ENCODE measurements at places on chromosomes 7 and 10.

GRCh38 chr10:37777056-37777455 lies 80.4 kb downstream of the ZNF248 start:
- DNase-seq: no peak

DNA sequence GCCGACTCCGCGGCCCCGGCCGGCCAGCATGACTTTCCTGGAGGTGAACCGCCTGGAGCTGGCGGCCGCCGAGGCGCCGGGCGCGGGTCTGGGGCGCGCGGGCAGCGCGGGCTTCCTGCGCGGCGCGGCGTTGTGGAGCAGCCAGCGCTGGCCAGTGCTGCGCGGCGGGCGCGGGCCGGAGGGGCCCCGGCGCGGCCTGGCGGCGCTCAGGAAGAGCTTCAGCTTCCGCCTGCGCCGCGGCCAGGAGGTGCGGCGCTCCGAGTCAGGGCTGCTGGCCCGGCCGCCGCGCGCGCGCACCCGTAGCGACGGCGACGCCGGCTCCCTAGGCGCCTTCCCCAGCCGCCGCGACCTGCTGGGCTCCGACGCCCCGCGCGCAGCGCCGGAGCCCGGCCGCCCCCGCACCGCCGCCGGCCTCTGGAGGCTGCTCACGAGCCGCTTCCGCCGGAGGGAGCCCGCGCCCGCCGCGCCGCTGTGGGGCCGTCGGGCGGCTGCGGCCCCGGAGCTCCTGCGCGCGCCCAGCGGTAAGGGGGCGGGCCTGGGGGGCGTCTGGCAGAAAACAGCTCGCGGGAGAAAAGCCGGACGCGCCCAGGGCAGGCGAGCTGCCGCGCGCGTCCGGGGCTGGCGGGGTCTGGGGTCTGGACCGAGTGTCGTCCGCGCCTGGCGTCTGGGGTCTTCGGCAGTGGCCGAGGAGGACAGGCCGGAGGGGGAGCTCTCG lies 29.0 kb downstream of the AGAP3 start:
- no peak for DNase-seq

- DNase-seq: no peak
These were observed 31.8 kb upstream of the RET start for GRCh38 chr10:43044961-43045621.

DNA sequence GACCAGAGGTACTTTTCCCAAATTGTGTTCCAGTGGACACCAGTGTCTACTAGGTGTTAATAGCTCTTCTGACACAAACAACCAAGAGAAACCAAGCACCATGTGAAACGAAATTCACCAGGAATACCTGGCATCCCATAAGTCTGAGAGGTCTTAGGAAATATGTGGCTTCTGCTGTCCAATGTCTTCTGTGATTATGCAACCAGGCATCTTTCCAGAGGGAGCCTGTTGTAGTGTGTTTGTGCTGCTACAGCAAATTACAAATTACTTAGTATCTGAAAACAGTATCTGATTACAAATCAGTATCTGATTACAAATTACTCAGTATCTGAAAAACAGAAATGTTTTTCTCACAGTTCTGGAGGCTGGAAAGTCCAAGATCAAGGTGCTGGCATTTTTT lies 133.6 kb upstream of the NPVF start:
- no peak for DNase-seq

DNA sequence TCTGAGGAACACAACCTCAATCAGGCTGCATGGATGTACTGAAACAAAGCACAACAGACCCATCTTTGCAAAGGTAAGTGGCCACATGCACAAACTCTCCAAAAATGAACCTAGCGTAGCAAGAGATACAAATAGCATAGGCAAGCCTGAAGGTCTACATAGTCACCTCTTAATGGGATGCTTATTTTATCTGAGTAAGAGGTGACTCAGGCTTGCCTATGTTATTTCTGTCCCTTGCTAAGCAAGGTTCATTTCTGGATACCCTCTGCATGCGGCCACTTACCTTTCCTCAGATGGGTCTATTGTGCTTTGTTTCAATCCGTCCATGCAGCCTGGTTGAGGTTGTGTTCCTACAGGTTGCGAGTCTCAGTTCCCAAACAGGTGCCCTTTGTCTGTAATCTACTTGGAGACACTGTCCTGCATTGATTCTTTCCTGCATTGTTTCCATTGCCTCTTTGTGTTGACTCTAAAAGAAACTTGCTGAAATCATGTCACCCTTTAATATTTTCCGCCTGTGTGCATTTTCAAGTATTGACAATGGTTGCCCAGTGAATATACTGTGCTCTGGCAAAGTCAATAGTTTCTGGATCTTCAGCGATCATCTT lies 291.8 kb upstream of the LYZL1 start:
- DNase-seq: no peak

DNA sequence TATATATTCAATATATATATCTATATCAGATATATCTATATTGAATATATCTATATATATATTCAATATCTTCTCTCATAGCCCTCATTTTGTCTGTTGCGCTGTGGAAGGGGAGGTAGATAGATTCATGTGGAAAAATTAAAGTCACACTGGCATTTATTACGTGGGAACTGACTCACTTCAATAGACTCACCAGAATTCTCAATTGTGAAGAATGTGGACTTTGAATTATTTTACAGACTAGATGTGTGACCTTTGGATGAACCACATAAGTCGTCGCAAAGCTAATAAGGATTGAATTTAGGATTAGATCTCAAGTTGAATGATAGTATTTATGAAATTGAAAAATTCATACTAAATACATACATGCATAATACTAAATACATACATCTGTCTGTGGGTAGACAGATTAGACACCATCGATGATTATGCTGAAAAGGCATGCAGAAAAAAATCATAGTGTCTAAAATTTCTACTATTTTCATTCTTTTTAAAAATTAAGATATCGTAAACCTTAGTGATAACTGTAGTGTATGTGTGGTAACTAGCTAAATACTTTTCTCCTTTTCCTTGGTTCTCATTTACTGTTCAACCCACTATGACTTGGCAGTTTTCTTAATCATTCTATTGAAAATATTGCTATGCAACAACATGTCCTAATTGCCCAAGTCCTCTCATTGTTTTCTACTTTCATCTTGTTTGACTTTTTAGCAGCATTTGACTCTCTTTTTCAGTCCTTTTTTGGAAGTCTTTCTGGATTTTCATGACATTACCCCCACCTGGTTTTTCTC lies 61.8 kb upstream of the A1CF start:
- no peak for DNase-seq

GRCh38 chr7:80082213-80082612 lies 52.4 kb upstream of the GNAI1 start:
- no peak for DNase-seq

DNA sequence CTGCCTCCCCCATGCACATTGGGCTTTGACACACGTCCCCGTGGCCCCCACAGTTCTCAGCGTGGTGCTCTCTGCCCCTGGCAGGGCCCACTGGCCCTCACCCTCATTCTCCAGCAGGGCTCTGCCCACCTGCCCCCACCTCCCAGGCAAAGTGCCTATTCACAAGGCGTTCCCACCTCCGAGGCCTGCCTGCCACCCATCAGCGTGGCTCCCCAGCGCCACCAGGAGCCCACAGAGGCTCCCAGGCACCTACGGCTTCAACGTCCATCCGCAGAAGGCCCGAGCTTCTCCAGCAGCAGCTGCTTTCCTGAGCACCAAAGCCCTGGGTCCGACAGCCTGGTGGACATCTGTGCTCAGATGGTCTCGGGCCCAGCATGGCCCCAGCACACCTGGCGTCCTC lies 211.8 kb upstream of the PPP2R2D start:
- DNase-seq: no peak

GRCh38 chr10:121633056-121633455 lies 34.8 kb upstream of the FGFR2 start:
- no peak for DNase-seq

- no peak for DNase-seq
These were observed 111.1 kb downstream of the EBF3 start for GRCh38 chr10:129852829-129853561.

- DNase-seq: no peak
These were observed 897.0 kb upstream of the CELF2 start for GRCh38 chr10:10120671-10121070.

- DNase-seq: no peak
These were observed 43.0 kb upstream of the CDK1 start for GRCh38 chr10:60735244-60735643.

GRCh38 chr10:73503037-73503436 lies 7.2 kb upstream of the PPP3CB start:
- no peak for DNase-seq

GRCh38 chr7:29957521-29958310 lies 31.9 kb downstream of the SCRN1 start:
- no peak for DNase-seq

DNA sequence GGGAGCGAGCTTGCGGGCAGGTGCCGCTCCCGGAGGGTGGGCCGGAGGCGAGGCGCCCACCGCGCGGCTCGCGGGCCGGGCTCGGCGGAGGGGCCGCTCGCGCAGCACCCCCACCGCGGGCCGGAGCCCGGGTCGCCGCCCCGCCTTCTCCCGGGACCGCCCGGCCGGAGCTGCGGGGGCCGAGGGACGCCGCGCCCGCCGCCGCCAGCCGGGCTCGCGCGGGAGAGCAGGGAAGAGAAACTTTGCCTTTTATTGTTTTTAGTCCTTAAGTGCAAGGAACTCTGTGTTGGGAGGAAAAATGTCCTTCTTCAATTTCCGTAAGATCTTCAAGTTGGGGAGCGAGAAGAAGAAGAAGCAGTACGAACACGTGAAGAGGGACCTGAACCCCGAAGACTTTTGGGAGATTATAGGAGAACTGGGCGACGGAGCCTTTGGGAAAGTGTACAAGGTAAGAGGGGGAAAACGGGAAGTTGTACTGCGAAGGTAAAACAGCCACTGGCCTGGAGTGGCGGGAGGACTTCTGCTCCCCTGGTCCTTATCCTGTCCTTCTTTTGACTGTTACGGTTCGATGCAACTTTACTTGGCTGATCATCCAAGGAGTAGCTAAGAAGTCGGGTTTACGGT lies 620 bp downstream of the SLK start:
- no peak for DNase-seq

All from HS-27A (cell line).